ENCODE measurements at places on chromosomes 1 and 21. TPM values are rescaled to one million over a fixed set of nuclear protein-coding genes. Genes with fewer than 3 reads are reported as not detected.

The HJV gene
- not detected for total RNA-seq

The NUDT4B gene
- 19.0 TPM for total RNA-seq

The RGS1 gene
- total RNA-seq, result 0.16 TPM

The TSPAN2 gene
- total RNA-seq, result not detected

The ZNF648 gene
- 1.1 TPM for total RNA-seq

The LMOD1 gene
- total RNA-seq, result not detected

The CD160 gene
- 4.0 TPM for total RNA-seq

The FAM177B gene
- not detected for total RNA-seq

The OR2G2 gene
- total RNA-seq, result not detected

The ESPN gene
- 0.96 TPM for total RNA-seq

The RORC gene
- 0.03 TPM for total RNA-seq

The ADIPOR1 gene
- total RNA-seq, result 265 TPM

The OR10J1 gene
- total RNA-seq, result not detected

The TMPRSS15 gene
- 0.58 TPM for total RNA-seq

The CSRP1 gene
- total RNA-seq, result 67.0 TPM

The CMPK1 gene
- total RNA-seq, result 66.9 TPM

DNA sequence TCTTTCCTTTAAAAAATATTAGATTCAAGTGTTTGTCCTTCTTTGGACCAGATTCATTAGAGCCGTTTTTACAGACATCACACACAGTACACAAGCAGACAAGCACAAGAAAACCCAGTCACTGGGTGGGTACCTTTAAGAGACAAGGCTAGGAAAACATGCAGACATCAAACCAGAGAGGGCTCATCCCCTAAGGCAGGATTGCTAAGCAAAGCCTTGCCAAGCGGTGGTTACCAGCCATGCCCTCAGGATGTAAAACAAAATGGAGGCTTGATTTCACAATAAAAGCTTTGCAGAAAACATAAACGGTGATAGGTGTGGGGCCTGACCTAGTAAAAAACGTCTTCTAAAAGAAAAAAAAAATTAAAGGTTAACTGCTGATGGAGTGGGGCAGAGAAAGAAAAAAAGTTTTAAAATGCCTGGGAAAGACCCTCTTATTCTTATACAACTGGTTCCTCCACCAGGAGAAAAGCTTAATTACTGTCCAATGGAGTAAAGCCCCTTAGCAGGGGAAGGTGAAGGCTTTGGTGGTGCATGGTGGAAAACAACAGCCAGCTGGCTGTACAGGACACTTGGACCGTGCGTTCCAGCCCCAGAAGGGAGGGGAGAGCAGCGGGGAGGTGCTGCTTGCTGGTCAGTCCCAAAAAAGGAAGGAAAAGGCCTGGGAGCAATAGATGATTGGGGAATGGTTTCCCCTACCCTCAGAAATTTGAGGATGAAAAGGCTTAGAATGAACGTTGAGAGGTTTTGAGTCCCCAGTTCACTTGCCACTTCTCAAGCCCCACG, 30.4 kb upstream of the FMO1 start:
- DNase-seq, result no peak

GRCh38 chr21:25501996-25502665, 105.2 kb downstream of the MRPL39 start:
- no peak for DNase-seq

- no peak for DNase-seq
Measured at GRCh38 chr1:15734901-15735300, 1.2 kb upstream of the SLC25A34 start.

- peak; percentile 52 for DNase-seq
Measured at GRCh38 chr1:31788825-31789256, 24.7 kb upstream of the ADGRB2 start.

- no peak for DNase-seq
Measured at GRCh38 chr1:44994309-44994898, 8.0 kb upstream of the EIF2B3 start.

DNA sequence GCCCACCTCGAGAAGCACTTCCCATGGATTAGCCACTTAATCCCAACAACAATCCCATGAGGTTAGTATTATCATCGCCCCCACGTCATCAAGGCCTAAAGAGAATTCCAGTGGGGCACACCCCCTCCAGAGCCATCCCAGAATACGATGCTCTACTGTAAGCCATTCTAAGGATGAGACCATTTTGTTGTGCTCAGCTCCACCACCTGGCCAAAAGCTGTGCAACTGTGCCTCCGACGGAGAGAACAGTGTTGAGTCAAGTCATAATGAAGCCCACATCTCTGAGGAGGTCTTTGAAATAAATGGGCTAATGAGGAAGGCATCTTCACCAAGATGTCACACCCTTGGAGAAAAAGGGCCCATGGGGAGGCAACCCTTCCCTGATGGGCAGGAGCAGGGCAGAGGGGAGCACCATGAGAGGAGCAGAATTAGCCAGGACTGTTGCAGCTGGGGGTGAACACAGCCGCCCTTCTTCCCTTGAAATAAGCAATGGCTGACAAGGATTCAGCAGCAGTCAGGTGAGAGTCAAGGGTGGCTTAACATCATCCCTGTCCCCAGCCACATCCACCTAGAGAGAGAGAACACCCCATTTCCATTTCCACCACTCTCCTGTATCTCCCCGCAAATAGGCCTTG, 14.6 kb downstream of the SYF2 start:
- DNase-seq, result peak; percentile 27

DNA sequence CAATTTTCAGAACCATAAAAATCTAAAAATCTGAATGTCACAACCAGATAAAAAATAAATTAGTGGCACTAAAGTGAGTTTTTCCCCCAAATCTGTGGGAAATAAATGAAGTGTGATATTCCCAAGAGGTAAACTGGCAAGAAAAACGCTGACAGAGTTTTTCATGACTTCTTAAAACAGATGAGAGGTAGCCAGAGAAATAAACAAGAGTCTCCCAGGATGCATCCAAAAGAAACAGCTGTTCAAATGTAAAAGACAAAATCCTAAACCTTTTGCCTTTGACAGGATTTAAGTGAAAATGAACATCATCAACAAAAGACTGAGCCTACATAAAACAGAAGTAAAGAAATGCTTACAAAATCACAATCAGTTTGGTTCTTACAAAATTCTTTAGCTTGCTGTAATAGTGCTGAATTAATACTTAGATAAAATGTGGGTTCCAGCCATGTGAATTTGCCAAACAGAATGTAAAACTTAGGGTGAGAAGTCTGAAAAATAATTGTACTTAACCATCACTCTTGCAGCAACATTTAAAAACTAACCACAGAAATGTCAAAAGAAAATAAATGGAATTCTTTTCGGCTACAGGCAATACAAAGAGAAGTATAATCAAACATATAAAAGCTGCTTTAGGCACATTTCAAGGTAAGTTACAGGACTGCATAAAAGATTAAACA, 133.6 kb downstream of the EIF4G3 start:
- DNase-seq, result no peak

GRCh38 chr1:204626381-204626780, 59.2 kb downstream of the LRRN2 start:
- no peak for DNase-seq

DNA sequence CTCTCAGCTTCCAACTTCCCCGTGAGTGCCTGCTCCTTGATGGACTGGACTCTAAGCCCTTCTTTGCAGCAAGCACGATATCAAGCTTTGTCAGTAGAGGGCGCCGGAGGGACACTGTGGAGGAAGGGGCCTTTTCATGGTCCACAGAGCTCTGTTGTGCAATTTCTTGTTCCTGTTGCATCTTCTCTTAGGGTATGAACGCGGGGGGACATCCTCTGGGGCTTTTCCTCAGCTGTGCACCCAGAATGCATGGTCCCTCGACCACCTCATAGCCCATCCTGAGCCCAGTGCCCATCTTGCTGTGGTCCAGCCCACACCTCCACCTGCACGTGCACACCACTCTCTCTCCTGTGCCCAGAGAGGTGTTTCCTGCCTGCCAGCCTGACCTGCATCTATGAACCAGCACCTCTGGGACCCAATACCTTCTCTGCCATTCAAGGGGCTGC, 556.8 kb downstream of the PTPRU start:
- DNase-seq, result peak; percentile 87

DNA sequence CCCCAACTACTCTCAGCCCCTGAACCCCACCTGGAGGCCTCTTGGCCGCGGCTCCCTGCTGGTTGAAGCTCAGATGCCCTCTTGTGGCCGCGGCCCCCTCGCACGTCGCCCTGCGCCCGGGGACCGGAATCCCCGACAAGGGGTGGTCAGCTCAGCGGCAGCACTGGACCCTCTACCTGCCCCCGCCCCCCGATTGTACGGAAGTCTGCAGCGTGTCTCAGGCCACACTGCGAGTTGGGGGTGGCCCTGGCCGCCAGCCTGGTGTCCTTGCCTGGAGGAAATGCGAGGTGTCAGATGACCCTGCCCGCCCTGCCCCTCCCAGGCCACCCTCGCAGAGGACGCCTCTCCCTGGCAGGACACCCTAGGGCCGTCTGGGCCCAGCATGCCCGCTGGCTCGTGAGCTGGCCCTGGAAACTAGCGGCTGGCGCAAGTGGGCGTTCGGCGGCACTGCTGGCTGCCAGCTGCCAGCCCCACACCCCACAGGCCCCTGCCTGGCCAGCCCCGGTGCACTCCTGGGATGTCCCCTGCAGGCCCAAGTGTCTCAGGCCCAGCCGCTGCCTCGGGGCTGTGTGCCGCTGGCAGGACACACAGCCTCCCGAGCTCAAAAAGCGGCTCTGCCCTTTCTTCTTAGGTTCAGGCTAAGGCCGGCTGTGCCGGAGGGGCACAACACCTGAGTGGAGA, 60.8 kb downstream of the EDN2 start:
- DNase-seq, result no peak

- no peak for DNase-seq
Measured at GRCh38 chr1:185249563-185249962, 67.5 kb downstream of the IVNS1ABP start.

- DNase-seq, result peak; percentile 73
Measured at GRCh38 chr1:72282271-72283021, at the start of gene NEGR1. NEGR1 (minus strand) TSS chr1:72282539.

- DNase-seq, result no peak
Measured at GRCh38 chr1:6279613-6280383, 18.9 kb upstream of the GPR153 start.

DNA sequence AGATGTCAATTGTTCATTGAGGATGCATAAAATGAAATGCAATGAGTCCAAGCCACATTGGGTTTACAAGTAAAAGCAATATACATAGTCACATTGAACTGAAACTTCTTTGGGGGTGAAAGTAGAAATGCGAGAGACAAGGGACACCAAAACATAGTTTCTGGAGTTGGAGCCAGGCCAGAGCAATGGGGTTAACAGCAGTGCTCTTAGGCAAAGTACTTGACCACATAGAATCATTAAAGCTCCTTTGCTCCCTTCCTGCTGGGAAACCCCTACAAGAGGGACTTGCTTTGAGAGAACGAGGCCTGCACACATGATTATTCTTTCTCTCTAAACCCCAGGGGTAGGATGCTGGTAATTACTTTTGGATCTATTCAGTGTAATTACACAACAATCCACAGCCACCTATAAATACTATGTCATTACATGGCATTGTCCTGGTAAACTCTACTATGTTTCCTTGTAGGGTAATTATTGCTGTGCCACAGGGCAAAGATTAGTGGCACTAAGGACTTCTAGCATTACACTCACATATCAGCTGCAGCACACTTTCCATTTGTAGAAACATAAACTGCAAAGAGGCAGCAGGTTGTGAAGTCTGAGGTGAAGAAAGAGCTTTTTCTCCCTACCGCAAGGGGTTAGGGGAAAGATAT, 421.6 kb upstream of the PBX1 start:
- no peak for DNase-seq

GRCh38 chr1:214615109-214615508, 12.1 kb downstream of the CENPF start:
- DNase-seq, result no peak

GRCh38 chr1:23453455-23454000, 29.0 kb upstream of the TCEA3 start:
- no peak for DNase-seq

DNA sequence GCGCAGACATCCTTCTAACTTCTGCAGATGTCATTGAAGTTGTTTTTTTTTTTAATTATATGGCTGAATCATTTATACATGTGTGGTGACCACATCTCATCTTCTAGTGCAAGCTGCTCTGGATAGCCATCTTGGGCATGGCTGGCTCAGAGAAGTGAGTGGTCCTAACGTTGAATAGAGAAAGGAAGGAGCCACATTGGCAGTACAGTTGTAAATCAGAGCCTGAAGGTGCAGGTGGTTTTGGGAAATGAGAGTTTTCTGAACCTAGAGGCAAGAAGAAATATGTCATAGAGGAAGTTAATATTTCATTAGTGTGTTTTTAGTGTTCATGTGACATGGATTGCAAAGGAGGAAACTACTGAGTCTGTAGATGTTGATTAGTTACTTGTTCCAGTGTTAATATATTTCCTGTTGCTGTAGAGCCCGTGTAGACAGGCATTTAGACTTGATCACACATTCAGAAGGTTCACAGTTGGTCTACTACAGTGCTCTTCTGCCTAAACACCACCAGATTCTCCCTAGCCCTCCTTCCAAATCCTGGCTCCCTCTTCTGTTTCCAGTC, 163.7 kb downstream of the ROR1 start:
- DNase-seq, result no peak

DNA sequence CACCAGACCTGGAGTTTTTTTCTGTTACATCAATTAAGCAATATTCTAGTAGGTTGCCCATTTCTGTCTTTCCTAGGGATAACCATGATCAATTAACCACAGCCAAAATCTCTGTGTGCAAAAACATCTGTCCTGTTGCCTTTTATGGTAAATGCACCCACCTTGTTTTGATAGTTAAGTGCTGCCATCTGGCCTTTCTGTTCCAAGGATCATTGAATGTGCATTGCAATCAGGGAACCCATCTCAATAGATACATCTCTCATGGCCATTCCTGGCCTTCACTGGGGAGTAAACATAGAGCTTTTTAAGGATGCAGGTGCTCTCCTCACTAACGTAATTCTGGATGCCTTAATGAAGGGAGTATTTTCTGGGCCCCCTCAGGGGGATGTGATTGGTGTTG, 111.8 kb upstream of the KIAA1614 start:
- no peak for DNase-seq

DNA sequence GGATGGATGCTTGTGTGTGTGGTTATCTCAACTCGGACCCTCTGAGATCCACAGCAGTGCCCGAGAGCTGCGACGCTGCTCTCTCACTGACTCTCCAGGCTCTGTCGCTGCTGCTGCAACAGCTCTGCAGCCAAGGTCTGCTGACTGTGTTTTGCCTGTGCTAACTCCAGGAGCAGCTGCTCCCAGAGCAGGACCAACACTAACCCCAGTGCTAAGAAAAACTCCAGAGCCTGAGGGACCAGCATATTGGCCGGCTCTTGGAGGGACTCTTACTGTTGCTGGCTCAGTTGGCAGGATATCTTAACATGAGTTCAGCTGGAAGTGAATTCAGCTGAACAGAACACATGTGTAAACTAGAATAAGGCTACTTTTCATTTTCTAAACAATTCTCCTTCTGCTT, 4.4 kb downstream of the LCE2C start:
- no peak for DNase-seq

DNA sequence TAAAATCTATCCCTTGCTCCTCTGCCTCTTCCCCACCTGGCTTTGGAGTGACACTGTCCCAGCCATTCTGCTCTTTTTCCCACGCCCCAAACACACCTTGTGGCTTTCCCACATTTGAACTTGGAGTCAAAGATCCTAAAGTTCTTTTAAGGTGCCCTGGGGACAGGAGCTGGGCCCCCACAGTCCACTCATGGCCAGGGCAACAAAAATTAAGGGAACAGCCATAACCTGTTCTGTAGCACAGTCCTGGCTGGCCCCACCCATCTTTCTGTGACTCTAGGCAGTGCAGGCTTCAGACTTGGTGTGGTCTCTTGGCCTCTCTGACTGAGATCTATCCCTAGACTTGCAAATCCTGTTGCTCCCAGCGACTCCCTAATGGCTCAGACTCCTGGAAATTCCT, 143.0 kb upstream of the MAGI3 start:
- DNase-seq, result no peak

Data from SK-MEL-5 (cell line).